T-helper 1 cell (primary cell): ENCODE measurements at places on chromosomes 7 and 10.

- no peak for DNase-seq
Observed at GRCh38 chr7:122692769-122693309, 6.1 kb downstream of the RNF133 start.

DNA sequence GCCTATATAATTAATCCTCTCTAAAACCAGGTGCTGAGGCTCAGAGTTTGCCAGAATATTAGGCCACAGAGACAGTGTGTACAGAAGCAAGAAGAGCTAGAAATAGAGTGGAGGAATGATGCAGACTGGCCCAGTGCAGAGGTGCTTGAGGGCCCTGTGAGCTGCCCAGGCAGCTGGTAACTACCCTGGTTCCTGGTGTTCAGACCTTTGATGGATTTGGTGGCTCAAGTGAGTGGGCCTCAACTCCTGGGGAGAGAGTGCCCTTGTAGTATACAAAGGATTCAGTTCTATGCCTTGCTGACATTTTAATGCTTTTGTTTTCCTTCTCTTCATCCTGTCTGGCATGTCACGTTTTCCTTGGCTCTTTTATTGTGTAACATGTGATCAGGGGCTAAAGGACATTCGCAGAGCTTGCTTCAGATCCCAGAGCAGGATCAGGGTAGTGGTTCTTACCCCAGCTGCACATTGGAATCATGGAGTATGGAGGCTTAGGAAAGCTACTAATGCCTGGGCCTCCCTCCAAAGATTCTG is 20.0 kb downstream of the LRRC4 start:
- no peak for DNase-seq

- DNase-seq, result no peak
Observed at GRCh38 chr10:43585981-43586729, 11.7 kb upstream of the ZNF239 start.

DNA sequence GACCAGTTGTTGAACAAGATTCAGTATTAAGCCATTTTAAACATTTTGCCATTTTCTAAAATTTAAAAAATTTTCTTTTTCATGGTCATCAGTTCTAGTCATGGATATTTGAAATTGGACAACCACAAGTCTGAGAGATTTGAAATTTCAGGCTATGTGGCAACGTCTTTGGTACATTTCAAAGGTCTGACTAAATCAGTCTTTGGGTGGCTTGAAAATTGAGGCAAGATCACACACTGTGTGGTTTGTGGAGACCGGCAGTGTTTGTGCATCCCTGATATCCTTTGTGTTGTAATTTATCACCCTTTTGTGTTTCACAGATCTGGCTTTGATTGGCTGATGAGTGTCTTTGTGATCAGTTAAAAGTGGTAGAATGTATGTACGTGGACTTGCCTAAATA is 35.7 kb downstream of the CCAR1 start:
- no peak for DNase-seq

GRCh38 chr7:96949766-96950165 is 55.6 kb upstream of the DLX6 start:
- DNase-seq, result no peak

DNA sequence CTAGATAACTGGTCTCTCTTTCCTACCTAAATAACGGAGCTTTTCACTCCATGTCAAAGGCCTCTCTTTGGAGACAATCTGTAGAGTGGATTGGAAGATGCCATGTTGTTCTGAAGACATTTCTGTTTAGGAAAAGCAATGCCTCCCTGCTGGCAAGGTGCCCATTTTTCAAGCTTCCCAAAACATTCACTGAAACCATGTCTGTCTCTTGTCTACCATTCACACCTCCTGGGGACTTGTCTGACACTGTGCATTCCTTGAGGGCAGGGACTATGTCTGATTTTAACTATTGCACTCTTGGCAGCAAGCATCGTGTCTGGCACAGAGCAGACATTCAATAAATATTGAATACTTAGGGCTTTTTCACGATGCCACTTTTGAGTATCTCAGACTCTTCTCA is 528.9 kb upstream of the NRP1 start:
- DNase-seq, result no peak

- no peak for DNase-seq
Observed at GRCh38 chr7:140646931-140647647, 6.5 kb upstream of the DENND2A start.

- no peak for DNase-seq
Observed at GRCh38 chr7:44306606-44307005, 18.8 kb downstream of the CAMK2B start.

DNA sequence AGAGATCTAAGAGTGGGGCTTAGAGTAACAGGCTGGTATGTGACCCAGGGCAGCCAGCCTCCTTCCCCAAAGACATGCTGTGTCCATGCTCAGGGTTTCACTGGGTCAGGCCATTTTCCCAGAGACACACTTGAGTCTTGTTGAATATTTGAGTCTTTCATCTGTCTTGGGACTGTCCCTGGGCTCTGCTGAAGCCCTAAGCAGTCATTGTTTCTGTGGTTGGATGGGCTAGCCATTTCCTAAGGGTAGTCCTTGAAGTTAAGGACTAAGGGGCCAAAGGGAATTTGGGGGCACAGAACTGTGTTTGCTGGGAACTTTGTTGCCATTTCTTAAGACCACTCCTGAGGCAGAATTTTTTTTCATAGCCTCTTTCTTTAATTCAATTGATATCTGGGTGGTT is 98.4 kb upstream of the SAMD8 start:
- DNase-seq, result no peak

GRCh38 chr10:104300736-104301292 is 31.8 kb downstream of the GSTO2 start:
- DNase-seq, result peak; percentile 63

GRCh38 chr7:110130669-110131068 is 960.3 kb upstream of the LRRN3 start:
- DNase-seq, result no peak

DNA sequence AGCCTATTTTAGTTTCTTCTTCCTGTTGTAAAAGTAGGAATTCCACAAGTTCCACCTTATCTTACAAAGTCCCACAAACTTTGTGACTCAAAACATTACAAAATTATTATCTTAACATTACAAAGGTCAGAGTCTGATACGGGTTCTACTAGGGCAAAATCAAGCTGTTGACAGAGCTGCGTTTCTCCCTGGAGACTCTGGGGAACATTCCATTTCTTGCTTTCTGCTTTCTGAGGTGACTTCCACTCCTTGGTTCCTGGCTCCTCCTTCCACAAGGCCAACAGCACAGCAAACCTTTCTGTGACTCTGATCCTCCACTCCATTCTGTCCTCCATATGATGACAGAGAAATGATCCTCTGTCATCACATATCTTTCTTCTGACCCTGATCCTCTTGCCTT is 10.6 kb downstream of the OR2F1 start:
- no peak for DNase-seq

DNA sequence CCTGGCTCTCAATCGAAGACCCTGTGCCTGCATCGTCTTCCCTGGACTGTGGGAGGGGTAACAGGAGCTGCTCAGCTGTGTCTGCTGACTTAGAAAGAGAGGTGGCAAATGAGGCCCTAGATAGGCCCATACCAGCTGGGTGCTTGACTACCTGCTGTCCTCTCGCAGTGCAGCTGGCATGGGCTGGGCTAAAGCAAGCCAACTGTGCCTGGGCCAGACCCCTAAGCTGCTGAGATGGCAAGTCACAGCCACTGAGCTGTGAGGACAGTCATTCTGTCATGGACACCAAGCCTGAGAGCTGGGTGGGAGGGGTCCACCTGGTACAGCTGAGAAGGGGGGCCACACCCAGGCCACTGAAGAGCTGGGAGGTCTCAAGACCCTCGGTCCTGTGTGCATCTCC is 45.8 kb upstream of the AQP1 start:
- no peak for DNase-seq

- DNase-seq, result no peak
Observed at GRCh38 chr10:133316266-133316665, 7.6 kb downstream of the ZNF511 start.

- no peak for DNase-seq
Observed at GRCh38 chr7:105837765-105838626, 38.4 kb downstream of the ATXN7L1 start.

DNA sequence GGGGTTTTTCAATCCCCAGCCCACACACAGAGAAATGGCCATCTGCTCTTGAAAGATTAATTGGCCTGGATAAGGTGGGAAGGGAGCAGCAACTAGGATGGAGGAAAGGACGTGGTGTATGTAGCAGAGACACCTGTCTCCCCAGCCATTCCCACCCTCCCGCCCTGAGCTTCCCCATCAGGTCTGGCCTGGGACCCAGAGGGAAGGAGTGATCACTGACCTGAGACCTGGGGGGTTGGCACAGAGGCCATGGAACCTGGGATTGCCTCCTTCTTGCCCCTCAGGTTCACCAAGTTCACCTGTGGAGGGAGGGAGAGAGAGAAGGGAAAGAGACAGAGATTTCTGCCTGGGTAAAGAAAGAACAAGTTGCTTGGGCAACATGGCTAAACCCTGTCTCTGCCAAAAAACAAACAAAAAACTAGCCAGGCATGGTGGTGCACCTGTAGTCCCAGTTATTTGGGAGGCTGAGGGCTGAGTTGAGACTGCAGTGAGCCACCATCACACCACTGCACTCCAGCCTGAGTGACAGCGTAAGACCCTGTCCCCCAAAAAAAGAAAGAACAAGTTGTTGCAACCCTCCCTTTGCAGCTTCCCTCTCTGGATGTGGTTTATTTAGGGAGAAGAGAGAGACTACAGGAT is 11.3 kb upstream of the TRPV6 start:
- DNase-seq, result no peak

DNA sequence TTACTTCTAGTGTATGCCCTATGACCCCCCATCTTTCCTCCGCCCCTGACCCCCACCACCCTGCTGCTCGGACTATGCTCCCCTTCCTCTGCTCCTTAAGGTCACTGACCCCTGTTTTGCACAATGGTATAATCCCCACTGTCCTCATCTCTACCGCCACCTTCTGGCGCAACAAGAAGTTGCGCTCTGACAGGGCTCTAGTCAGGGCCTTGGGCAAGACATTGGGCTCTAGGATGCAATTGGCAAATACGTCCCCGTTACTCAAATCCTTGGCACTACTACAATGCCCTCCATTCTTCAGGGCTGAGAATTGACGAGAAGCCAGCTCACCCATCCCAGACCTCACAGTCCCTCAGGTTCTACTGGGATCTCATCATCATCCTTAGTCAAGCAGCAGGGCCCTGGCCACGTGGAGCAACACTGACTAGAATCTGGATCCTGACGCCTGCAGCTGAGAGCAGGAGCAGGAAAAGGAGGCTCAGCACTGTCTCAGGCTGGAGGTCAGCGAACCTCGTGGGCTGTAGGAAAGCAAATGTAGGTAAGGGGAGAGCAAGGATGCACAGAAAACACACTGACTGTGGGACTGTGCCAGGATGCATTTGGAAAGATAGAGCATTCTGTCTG is 10.6 kb downstream of the LRIT2 start:
- DNase-seq, result no peak

GRCh38 chr7:72161534-72161933 is 250.6 kb downstream of the CALN1 start:
- DNase-seq, result no peak

DNA sequence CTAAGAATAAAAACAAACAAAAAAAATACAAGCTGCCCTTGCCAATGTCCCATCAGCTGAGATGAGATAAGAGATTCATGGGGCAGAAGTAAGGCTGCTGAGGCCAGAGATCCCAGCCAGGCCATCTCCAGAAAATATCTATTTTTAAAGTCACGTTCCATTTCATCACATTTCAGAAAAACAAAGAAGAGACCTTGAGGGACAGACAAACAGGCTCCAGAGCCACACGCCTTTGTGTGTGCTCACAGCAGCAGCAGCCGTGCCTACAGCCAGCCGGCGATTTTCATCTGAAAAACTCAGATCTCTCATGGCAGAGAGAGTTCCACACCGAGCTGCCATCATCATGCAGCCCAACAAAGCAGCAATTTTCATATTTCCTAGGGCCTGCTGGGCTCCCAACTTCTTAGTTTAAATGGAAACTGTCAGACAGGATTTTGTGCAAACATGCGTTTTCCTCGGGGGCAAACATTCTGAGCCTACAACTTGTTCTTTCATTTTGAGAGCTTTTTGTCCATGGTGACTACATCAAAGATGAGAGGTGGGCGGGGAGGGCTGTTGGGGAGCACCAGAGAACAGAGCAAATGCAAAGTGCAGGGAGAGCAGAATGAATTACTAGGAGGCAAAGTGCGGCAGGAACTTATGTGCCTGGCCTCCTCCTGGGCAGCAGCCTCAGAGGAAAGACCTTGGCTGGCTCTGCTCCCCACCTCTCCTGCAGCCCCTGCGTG is 38.8 kb downstream of the DLG5 start:
- DNase-seq, result no peak

DNA sequence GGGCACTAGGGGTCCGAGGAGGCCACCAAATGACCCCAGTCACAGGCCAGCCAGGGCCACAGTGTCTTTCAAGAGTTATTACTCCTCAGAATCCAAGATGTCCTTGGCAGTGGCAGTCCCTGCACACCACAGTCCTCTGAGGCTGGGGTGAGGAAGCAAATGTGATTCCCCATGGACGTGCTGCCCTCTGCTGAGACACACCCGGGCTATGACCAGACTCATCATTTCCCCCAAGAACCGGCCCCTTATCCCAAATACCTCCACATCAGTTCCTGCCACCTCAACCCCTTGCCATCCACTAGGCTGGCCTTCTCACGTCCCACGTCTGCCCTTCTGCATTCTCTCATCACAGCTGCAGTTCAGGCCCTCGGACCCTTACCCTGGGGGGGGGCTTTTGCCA is 5.0 kb downstream of the PRKAG2 start:
- DNase-seq, result no peak

GRCh38 chr10:69745698-69746097 is 56.0 kb upstream of the COL13A1 start:
- no peak for DNase-seq

- DNase-seq, result no peak
Observed at GRCh38 chr7:148253629-148254028, 336.9 kb upstream of the C7orf33 start.

- DNase-seq, result no peak
Observed at GRCh38 chr7:85620936-85621685, 434.3 kb upstream of the SEMA3D start.

GRCh38 chr10:1132584-1132983 is 76.4 kb downstream of the WDR37 start:
- DNase-seq, result no peak

GRCh38 chr7:30873207-30873606 is 38.4 kb upstream of the AQP1 start:
- DNase-seq, result no peak

GRCh38 chr7:6276911-6277408 is 4.5 kb upstream of the CYTH3 start:
- no peak for DNase-seq

- DNase-seq, result no peak
Observed at GRCh38 chr10:61662794-61663259, at the start of gene CABCOCO1. CABCOCO1 (plus strand) TSS chr10:61662929; CDS start chr10:61662973, 44 bp downstream.
